ENCODE measurements at places on chromosomes 6 and 20.

DNA sequence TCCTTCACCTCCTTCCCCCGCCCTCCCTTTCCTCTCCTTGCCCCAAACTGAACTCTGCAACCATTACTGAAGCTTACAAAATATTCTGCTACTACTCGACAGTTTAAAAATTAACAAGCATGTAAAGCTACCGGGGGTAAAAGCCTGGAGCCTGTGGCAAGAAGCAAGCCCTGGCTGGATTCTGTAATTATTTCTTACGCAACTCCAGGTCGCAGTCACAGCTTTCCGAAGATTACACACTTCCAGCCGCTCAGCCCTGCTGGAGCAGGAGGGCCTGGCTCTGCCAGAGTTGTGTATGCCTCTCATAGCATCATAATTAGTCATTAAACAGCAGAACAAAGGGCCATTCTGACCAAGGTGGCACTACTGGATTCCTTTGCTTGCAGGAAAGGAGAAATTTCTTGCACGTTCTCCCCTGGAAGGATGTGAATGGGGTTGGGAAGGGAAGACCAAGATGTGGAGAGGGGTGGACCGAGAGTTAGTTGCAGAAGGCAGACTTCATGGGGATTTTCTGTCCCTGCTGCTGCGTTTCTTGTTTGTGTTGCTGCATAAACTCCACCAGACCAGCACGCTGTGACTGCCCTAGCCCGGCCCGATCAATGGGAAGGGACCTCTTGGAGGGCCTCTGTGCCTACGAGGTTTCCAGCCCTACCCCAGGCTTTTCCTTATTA, 23.6 kb downstream of the FOXQ1 start:
- H3K27ac ChIP-seq: peak overlapping the region; percentile 66
- H3K36me3 ChIP-seq: no peaks in the 10 kb centered on the region
- no peaks in the 10 kb centered on the region for H3K4me1 ChIP-seq
- no peak for DNase-seq
- H3K27me3 ChIP-seq: no peaks in the 10 kb centered on the region

- no peaks in the 10 kb centered on the region for H3K27me3 ChIP-seq
- peaks cover 52% of the 10 kb centered on the region for H3K4me1 ChIP-seq
- peak; percentile 68 for DNase-seq
Observed at GRCh38 chr6:158039571-158040050, 57.9 kb downstream of the SYNJ2 start.

- H3K27ac ChIP-seq: no peak overlapping the region
- H3K4me1 ChIP-seq: no peaks in the 10 kb centered on the region
- peaks cover 51% of the 10 kb centered on the region for H3K36me3 ChIP-seq
- no peaks in the 10 kb centered on the region for H3K27me3 ChIP-seq
- H3K4me3 ChIP-seq: no peak overlapping the region
- no peak for DNase-seq
Observed at GRCh38 chr20:20585146-20585545, 127.3 kb downstream of the RALGAPA2 start.

DNA sequence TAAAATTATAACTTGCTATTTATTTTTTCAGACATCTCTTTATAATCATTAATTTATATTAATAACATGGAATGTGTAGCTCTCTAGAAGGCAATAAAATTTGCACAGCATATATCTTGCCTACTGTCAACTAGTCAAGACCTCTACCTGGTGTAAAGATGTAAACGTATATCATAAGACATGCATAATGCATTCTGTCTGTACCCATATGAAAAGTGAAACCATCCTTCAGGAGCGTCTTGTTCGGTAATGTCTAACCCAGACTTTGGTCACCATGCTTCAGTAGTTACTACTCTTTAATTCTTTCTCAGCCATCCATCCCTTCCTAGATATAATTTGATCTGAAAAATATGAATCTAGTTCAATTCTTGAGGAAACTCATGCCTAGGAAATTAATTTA, 21.0 kb downstream of the CEP43 start:
- H3K27me3 ChIP-seq: no peaks in the 10 kb centered on the region
- H3K4me1 ChIP-seq: no peaks in the 10 kb centered on the region
- H3K4me3 ChIP-seq: no peak overlapping the region
- no peak overlapping the region for H3K27ac ChIP-seq

GRCh38 chr6:149563928-149564325, 2.2 kb upstream of the GINM1 start:
- no peak overlapping the region for H3K27ac ChIP-seq
- H3K36me3 ChIP-seq: no peaks in the 10 kb centered on the region
- peaks cover 16% of the 10 kb centered on the region for H3K4me1 ChIP-seq

GRCh38 chr20:35443003-35443402, 5.0 kb upstream of the GDF5 start:
- DNase-seq: no peak
- H3K27ac ChIP-seq: no peak overlapping the region
- H3K4me3 ChIP-seq: no peak overlapping the region
- H3K36me3 ChIP-seq: no peaks in the 10 kb centered on the region
- no peaks in the 10 kb centered on the region for H3K27me3 ChIP-seq

DNA sequence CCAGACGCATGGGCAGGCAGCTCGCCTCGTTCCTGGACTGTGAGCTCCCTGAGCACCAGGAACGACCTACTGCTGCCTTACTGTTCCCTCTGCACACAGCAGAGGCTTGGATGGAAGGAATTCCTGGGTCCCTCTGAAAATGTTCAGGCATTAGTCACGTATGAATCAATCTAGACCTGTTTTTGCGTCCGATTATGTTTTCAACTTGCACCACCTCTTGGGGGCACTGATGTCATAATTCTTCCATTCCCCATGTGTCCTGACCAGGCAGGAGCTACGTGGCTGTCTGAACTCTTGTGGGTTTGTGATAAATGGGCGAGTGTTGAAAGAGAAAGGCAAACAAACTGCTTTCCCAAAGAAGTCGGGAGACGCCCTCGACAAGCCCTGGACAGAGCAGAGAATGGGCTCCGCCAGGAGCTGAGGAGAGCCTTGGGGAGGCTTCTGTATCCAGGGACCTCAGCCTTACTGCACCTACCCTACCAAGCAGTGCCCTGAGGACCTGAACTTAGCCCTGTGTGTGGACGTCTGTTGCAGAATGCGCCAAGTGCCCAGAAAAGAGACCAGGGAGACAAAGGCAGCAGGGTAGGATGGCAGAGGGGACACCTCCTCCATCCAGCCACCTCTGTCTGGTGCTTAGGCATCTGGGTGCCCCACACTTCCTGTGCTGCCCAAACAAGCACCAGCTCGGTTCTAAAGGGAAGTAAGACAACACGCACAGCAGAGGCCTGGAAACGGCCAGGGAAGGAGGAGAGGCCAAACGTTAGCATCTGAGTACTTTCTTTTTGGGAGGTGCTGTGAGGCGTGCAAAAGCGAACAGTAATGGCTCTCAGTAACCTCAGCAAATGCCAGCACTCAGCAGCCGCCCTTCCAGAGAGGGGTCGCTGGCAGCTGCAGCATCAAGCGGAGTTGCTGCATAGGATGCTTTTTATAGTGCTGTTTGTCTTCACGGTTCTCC, 124.2 kb downstream of the LY86 start:
- peak overlapping the region; percentile 70 for H3K27ac ChIP-seq
- H3K36me3 ChIP-seq: no peaks in the 10 kb centered on the region
- no peaks in the 10 kb centered on the region for H3K27me3 ChIP-seq
- no peak overlapping the region for H3K4me3 ChIP-seq
- DNase-seq: no peak

DNA sequence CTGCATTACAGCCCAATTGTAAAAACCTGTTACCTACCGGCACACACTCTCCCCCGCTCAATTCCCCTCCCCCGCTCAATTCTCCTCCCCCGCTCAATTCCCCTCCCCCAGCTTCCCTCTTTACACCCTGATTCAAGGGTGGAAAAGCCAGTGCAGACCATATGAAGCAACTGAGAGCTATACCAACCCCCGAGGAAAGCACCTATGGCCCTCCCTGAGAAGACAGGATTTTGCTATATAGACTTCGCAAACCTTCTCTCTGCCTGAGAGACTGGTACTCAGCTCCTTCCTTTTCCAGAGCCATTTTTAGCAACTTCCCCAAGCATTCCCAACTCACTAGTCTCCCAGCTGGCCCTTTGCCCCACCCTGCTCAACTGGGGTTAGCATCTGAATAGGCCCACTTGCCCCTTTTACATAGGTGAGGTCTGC, 7.6 kb downstream of the GNAS-AS1 start:
- peaks cover 14% of the 10 kb centered on the region for H3K4me1 ChIP-seq
- no peaks in the 10 kb centered on the region for H3K36me3 ChIP-seq
- H3K4me3 ChIP-seq: no peak overlapping the region
- H3K27me3 ChIP-seq: peaks cover 53% of the 10 kb centered on the region
- DNase-seq: no peak

DNA sequence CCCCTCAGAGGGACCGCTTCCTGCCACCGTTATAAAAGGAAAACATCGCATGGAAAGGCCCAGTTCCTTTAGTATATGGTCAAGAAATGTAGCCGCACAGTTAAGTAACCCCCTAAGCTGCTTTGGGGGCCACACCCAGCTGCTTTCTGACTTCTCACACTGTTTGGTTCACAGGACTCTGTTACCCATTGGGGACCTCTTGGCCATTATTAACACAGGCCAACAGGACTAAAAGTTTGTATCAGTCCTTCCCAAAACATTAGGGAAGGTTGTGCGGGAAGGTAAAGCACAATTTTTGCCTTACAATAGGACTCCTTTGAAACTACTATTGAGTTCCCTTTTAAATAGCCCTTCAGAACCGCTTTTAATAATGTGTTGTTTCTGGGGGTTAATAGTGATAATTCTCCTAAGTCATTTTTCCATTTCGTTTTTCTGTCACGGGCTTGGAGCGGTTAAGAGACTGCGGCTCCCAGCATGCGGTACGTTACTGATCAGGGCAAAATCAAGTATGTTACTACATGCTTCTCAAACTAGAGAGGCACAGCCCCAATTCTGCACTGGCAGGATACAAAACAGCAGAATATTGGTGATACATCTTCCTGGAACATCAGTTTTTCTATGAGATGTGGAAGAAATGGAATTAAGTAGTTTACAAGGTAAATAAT, 668 bp upstream of the RPP40 start:
- DNase-seq: no peak
- H3K4me3 ChIP-seq: peak overlapping the region; percentile 52
- H3K4me1 ChIP-seq: peaks cover 7% of the 10 kb centered on the region
- peak overlapping the region; percentile 89 for H3K27ac ChIP-seq

- H3K27me3 ChIP-seq: no peaks in the 10 kb centered on the region
- peak overlapping the region; percentile 86 for H3K27ac ChIP-seq
- H3K36me3 ChIP-seq: no peaks in the 10 kb centered on the region
- no peak overlapping the region for H3K4me3 ChIP-seq
Observed at GRCh38 chr6:158653577-158654354, 3.9 kb downstream of the SYTL3 start.

DNA sequence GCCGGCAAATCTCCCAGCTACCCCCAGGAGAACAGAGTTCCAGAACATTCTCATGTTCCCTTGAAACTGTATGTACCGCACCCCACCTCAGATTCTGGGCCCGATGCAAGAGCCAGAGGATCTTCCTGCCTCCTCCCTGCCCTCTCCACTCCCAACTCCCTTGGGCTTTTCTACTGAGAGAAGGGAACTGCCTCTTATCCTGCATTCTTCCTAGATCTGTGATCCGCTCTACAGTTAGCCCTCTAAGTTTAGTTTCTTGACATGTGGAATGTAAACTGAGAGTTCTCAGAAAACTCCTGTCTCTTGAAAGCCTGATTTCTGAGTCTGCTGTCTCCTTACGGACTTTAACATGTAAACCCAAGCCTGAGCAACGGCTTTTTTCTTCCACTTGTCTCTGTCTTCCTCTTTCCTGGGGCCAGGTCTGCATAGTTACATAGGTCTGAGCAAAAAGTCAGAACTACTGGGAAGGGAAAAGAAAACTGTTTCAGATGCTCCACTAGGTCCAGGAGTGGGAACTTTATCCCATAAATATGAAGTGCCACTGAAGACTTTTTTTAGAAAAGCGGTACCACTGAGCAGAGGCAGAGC, 86.5 kb upstream of the TNFAIP3 start:
- no peak overlapping the region for H3K4me3 ChIP-seq
- H3K27me3 ChIP-seq: no peaks in the 10 kb centered on the region
- DNase-seq: no peak
- H3K4me1 ChIP-seq: peaks cover 65% of the 10 kb centered on the region
- peak overlapping the region; percentile 55 for H3K27ac ChIP-seq
- H3K36me3 ChIP-seq: no peaks in the 10 kb centered on the region

- H3K4me3 ChIP-seq: no peak overlapping the region
- no peaks in the 10 kb centered on the region for H3K36me3 ChIP-seq
- DNase-seq: no peak
- no peaks in the 10 kb centered on the region for H3K27me3 ChIP-seq
Observed at GRCh38 chr20:924639-925038, 8.5 kb upstream of the ANGPT4 start.

DNA sequence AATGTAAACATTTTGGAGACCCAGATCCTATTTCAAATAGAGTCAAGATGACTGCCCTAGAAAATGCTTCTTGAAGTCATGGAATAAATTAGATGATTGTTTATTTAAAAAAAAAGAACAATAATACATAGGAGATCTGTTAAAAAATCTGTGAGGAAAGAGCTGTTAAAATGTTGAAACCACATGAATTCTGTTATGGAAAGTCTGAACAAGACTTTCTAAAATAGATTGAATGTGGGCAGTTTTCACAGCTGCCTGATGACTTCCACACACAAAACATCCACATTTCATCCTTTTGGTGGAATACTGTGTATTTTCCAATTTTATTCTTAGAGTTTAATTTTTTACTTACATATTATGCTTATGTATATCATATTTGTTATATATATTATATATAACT, 186.1 kb downstream of the LAMA2 start:
- no peaks in the 10 kb centered on the region for H3K36me3 ChIP-seq
- no peak overlapping the region for H3K27ac ChIP-seq
- H3K27me3 ChIP-seq: no peaks in the 10 kb centered on the region
- peaks cover 2% of the 10 kb centered on the region for H3K4me1 ChIP-seq
- no peak for DNase-seq

- H3K27ac ChIP-seq: no peak overlapping the region
- H3K4me3 ChIP-seq: no peak overlapping the region
- peaks cover 21% of the 10 kb centered on the region for H3K27me3 ChIP-seq
- H3K4me1 ChIP-seq: no peaks in the 10 kb centered on the region
- no peak for DNase-seq
- H3K36me3 ChIP-seq: no peaks in the 10 kb centered on the region
Observed at GRCh38 chr20:59547596-59547995, 56.7 kb upstream of the PHACTR3 start.

DNA sequence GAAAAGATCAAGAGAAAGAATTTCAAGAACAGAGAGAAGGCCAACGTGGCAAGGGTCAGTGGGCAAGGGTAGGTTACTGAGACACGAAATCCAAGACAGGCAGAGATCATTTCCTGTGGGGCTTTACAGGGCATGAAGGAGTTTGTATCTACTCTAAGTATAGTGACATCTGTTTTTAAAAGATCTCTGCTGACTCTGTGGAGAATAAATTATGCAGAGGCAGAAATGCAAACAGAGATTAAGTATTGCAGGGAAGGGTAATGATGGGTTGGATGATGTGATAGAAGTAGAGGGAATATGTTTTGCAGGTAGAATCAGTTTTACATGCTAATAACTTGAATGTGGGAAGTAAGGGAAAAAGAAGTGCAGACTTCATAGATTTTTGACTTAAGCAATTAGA, 243.5 kb downstream of the FRK start:
- DNase-seq: no peak
- H3K4me1 ChIP-seq: no peaks in the 10 kb centered on the region
- H3K27ac ChIP-seq: no peak overlapping the region
- no peaks in the 10 kb centered on the region for H3K27me3 ChIP-seq

All from sigmoid colon (tissue), 7 donors.